Activated CD8-positive, alpha-beta memory T cell treated with anti-CD3 and anti-CD28 coated beads, Interleukin-2, amount 50 U/mL, for 4 hours (primary cell): ENCODE measurements at places on chromosomes 2 and 18.

GRCh38 chr2:216012133-216012829 lies 1.1 kb downstream of the MREG start:
- no peak for DNase-seq

DNA sequence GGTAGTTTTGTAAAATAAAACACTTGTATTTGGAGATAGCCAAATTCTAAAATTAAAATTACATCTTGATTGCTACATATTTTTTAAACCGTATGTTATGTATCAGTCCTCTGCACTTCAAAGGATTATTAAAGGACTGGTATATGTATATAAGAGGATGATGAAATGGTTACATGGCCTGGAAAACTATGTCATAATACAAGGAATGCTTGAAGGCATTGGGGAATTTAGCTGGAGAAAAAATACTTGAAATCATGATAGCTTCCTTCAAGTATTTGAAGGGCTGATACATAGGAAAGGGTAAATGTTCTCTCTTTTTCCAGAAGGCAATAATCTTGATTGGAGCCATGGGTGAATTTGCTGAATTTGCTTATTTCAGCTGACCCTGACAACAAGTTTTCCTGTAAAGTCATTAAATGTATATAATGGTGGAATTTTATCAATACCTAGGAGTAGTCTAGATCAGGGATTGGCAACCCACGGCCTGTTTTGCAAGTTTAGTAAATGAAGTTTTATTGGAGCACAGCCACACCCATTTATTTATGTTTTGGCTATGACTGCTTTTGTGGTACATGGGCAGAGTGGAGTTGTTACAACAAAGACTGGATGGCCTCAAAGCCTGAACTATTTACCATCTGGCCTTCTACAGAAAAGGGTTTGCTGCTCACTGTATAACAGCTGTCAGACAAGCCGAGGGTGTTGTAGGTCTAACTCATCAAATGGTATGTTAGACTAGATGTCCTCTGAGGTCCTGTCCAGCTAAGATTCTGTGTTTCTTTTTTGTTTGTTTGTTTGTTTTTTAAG lies 34.4 kb downstream of the ACYP2 start:
- DNase-seq, result no peak

DNA sequence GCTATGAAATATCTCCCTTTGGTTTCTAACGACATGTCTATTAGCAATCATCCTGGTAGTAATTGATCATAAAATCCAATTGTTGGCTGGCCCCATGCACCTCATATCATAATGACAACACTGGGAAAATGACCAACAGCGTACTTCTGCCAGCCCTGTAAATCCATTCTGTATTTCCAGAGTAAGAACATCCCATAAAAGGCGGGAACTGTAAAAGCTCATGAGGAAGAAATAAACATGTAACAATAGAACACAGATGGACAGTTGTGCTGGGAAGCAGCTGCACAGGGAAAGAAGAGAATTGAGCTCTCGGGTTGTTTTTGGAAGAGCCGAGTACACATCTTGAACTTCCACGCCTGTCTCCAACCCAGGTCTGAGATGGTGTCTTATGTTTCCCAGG lies 218.7 kb downstream of the CMPK2 start:
- DNase-seq, result no peak

DNA sequence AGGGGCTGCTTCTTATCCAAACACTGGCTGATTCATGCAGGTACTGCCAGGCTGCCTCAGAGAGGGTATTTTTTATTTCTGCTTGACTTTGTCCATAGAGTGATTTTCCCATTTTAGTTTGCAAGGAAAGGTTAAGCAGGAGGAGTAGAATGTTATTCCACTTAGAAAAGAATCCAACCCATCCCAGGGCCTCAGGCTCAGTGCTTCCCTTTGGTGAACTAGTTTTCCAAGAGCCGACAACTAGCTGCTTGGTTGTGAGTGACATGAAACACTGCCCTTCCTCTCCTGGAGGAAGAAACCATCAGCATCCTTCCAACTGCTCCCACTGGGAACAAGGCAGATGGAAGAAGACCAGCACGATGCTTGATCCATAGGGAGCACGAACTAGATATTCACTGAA lies 58.5 kb downstream of the BCL2 start:
- DNase-seq, result no peak

- DNase-seq, result no peak
These were observed 19.9 kb upstream of the CTDP1 start for GRCh38 chr18:79659733-79660132.

DNA sequence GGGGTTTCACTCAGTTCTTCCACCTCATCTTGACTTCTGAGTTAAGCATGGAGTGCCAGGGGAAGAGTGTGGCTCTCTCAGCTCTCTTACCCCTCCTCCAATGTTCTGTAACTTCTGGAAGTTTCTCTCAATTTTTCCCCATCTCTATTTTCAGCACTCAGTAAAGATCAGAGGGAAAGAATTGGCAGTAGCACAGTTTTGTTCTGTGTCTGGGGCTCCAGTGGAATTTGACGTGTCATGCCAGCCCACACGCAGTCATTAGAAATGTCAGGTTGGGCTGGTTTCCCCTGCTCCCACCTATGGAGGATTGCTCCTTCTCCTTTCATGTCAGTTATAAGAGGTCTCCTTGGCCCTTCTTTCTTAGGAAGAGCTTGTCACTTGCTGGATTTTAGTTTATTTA lies 104.6 kb upstream of the COL3A1 start:
- no peak for DNase-seq

GRCh38 chr18:68604256-68604655 lies 110.7 kb downstream of the TMX3 start:
- no peak for DNase-seq

GRCh38 chr2:114527330-114527983 lies 85.0 kb downstream of the DPP10 start:
- no peak for DNase-seq

- DNase-seq, result no peak
These were observed at the start of gene LONRF2 for GRCh38 chr2:100321866-100322820. LONRF2 (minus strand) TSS chr2:100322501; CDS start chr2:100322093, 408 bp downstream.

DNA sequence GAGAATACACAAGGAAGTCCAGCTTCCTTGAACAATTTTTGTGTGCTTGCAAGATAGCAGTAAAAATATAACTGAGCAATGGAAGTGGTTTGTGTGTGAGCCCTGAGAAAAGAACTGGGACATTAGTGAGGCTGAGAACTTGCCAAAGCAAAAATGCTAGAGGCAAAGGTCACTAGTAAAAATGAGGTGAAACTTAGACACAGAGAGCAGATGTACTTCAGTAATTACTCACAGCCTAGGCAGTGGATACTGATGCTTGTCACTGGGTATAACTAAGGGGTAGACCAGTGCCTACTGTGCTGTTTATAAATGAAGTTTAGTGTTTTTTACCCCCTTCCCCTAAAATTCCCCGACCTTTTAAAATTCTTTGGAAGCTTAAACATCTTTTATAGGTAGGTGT lies 450.1 kb downstream of the LPIN1 start:
- DNase-seq, result no peak

DNA sequence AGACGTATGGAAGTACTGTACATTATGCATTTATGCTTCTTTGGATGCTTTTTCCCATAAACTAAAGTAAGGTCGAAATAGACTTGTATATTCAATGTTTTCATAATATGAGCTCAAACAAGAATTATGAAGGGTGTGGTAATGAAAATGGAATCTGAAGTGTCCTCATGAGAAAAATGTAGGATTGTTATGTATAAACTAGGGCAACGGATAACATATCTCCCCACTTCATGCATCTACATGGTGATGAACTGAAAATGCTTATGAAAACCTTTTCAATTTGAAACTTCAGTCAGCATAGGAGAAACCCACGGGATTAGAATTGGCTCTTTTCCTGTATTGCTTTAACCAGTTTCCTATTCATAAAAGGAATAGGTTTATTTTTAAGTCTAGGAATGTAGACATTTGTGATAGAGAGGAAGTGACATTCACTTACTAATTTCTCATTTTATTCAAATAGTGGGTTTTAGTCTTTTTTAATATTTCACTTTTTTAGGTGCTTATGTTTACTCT lies 608.2 kb upstream of the GCFC2 start:
- DNase-seq, result no peak

GRCh38 chr2:83459456-83459855 lies 999.6 kb downstream of the SUCLG1 start:
- no peak for DNase-seq

DNA sequence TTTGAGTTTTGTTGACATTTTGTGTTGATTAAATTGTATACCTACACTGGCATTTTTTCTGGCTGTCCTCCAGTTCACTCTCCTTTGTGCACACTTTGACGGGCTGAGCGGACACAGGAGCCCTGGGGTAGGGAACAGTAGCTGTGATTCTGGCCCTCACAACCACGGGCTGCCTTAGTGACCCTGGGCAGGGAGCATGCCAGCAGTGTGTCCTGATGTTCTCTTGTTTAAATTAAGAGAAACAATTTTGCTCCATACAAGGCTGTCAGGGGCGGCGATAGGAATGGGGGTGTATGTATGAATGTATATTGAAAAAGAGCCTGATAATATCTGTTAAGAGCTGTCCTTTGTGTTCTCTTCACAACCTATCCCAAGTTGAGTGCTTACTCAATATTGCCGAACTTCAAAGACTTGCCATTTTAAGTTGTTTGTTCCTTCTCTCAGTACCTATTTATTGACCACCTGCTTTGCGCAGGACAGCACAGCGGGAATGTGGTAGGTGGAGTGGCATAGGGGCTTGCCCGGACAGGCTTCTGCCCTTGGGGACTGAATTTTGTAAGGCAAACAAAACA lies 103.7 kb upstream of the EML6 start:
- no peak for DNase-seq

DNA sequence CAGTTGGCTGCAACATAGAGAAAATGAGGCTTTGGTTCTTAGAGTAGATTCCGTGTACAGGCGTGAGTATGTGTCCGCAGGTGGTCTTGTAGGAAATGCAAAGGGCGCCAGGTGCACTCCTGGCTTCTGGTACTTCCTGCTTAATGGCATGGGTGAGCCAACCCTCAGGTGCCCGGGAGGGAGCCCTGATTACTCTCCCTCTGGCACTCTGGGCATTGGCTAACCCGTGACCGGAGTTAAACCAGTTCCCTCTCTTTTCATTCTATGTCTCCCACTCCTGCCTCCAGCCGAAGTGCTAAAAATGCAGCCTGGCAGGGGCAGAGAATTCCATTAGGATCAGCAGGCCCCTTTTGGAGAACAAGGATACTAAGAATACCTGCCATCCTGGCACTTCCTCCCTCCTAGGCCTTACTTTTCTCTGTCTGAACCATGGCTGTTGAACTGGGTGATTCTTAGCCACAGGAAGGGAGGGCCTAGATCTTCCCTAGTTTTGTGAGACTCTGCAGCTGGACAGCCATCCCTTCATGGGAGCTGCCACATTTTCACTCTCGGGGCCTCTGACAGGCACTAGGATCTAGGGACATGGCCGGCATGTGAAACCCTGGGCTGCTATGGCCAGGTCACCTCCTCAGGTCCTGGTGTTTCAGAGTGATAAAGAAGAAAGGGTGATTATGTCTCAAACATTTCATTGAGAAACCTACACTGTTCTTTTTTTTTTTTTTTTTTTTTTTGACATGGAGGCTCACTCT lies 6.5 kb downstream of the MERTK start:
- DNase-seq, result no peak

- no peak for DNase-seq
These were observed 72.1 kb downstream of the CABLES1 start for GRCh38 chr18:23207191-23207955.

DNA sequence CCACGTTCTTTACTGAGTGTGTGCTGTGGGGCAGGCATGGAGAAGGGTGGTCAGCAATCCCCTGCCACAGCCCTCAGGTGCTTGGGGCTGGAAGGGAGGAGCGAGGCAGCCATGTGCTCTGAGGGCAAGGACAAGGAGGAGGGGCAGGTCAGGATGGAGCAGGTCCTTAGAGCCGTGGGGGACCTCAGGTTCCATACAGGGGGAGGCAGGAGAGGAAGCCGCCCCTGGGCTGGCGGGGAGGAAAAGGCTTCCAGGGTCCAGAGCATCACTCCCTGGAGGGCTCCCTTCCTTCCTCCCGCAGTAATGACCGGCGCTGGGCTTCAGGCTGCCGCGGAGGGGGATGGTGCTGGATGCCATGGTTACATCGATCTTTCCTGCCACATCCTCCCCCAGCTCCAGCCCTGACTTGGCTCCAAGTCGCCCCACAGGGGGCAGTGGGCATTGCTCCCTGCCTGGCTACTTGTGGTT lies 6.6 kb downstream of the GAREM2 start:
- no peak for DNase-seq

GRCh38 chr2:29240601-29241000 lies 125.4 kb downstream of the CLIP4 start:
- DNase-seq, result no peak

- no peak for DNase-seq
These were observed 605 bp downstream of the SLC9A4 start for GRCh38 chr2:102473631-102474030.

GRCh38 chr2:231489990-231490389 lies 25.7 kb upstream of the NCL start:
- DNase-seq, result no peak

DNA sequence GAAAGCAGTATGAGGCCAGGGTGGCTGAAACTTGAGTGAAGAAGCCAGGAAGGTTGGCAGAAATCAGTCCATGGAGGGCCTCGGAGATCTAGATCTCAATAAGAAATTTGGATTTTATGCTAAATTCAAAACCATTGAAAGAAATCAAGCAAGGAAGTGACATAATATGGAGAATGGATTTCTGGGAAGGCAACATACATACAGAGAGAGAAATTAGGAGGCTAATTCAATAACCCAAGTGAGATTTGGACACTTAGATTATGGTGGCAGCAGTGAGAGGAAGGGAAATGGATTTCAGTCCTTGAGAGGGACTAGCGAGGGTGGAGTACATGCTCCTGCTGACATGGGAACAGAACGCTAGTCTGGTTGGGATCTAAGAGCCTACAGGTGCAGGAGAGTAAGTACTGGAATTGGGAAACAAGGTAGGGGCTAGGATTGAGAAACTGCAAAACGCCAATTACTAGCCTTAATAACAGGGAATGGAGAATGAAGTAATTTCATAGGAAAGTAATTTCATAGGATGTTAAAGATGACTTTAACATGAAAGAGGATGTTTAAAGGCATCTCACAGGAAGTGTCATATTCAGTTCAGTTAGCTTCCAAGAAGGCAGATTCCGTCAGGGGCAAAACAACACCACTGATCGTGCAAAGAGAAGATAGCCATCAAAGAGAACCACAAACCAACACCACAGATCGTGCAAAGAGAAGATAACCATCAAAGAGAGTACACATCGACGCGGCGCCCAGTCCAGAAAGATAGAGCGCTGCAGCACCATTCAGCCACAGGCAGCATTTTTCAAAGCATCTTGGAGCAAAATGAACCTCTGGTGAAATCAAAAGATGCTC lies 27.2 kb downstream of the CDKL4 start:
- DNase-seq, result peak; percentile 30

GRCh38 chr2:118449401-118449800 lies 361.1 kb downstream of the INSIG2 start:
- no peak for DNase-seq
